Hypothalamus (tissue), 51 donors: ENCODE measurements at places on chromosomes 2 and 18.

GRCh38 chr2:128420776-128421175, 102.1 kb upstream of the HS6ST1 start:
- DNase-seq = no peak

GRCh38 chr2:28399956-28400355, 7.3 kb downstream of the FOSL2 start:
- DNase-seq = no peak

- no peak for DNase-seq
Observed at GRCh38 chr2:237298151-237299118, 115.5 kb downstream of the COL6A3 start.

- no peak for DNase-seq
Observed at GRCh38 chr2:150134223-150134857, 353.1 kb downstream of the RND3 start.

- no peak for DNase-seq
Observed at GRCh38 chr2:236803621-236804020, 234.0 kb downstream of the ACKR3 start.

GRCh38 chr2:28344756-28345373, 47.8 kb upstream of the FOSL2 start:
- DNase-seq = no peak
